ENCODE measurements at places on chromosomes 7 and 10.

- no peak for DNase-seq
Observed at GRCh38 chr10:85847085-85847484, 519.5 kb downstream of the GRID1 start.

DNA sequence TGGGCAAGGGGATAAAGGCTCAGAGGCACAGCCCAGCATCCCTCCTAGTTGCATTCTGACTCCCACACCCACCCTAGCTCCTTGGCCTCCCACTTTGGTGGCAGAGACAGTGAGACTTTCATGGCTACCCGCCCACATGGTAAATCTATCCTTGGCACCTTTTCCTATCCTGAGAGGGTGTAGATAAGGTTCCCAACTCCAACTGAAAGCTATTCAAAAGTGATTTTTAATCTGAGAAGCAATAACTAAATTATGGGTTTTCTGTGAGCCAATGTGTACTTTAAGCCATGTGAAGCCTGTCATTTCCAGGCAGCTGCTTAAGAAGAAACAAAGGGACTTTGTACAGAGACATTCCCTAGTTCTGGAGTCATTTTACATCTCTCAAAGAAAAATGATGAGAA lies 9.1 kb downstream of the LAMB1 start:
- DNase-seq, result no peak

DNA sequence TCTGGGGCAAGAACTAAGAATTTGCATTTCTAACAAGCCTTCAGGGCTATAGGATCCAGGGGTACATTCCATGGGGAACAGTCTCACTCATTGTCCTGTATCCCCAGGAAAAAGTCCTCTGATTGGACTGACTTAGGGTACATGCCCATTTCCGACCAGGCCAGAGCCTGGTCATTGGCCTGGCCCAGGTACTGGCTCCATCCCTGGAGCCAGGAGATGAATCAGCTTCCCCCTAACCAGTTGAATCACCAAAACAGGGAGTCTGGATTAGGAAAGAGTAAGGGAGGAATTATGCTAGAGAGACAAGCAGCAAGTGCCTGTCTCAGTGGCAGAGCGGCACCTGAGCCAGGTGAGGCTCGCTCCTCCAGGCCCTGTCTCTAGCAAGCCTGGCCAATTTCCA lies 137.5 kb downstream of the FGFR2 start:
- DNase-seq, result no peak

DNA sequence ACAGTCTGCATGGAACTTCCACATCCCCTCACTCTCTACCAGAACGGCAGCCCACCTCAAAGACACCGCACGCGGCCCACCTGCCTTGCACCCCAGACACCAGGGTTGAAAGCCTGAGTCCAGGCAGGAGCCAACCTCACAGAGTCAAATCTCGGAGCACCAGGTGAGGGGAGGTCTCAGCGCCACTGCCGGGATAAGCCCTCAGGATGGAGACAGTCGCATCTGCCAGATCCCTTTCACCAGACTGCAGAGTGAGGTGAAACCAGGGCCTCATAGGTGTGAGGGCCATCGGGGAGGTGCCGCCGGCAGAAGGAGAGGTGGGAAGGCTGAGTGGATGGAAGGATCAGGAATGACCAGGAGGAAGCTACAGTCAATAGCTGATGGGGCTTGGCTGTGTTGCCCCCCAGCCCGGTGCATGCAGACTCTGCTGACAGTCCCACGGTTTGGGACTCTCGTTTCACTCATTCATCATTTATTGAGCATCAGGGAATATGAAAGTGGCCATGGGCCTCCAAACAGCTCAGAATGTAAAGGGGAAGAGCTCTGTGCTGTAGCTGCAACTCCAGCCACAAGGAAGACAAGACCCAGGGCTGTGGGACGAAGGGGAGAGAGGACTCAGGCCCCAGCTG lies 315.0 kb downstream of the PTPRN2 start:
- no peak for DNase-seq

DNA sequence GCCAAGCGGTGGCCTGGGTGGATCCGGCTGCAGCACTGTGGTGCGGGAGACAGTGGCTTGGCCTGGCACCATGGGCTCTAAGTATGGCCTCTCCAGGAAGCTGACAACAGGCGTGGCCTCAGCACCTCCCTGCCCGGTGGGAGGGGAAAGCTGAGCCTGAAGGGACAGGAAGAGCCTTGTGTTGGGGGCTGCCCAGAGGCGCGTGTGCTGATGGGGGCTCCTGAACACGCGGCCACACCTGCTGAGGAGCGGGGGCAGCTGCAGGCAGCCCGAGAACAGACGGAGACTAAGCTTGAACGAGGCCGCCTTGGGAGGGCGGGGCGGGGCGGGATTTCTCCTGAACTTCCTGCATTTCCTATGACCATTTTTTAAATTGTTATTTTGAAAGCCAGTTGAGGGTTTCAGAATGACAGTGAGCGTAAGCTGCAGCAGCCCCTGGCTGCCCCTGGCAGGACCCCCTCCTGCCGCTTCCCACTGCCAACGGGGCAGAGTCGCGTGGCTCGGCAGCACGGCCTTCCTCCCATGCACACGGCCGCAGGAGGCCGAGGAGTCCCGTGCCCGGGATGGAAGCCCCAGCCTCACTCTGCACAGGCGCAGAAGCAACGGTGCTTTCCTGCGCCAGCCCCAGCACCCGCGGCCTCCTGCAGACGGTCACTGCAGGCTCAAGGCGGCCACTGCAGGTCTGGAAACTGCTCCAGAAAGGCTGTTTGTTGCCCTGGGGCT lies 43.2 kb downstream of the DPYSL4 start:
- DNase-seq, result peak; percentile 54

DNA sequence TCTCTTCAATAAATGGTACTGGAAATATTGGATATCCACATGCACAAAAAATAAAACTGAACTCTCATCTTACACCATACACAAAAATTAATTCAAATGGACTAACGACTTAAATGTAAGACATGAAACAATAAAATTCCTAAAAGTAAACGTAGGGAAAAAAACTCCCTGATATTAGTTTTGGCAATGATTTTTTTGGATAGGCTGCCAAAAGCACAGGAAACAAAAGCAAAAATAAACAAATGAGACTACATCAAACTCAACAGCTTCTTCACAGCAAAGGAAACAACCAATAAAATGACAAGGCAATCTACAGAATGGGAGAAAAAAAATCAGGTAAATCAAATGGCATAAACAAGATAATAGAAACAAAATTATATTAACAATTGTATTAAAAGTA lies 65.7 kb downstream of the ORC5 start:
- DNase-seq, result no peak
